AG20443 (cell line): ENCODE measurements at places on chromosomes 12 and 14.
A peak's percentile ranks its signal among the peaks of the same experiment; 100 is the strongest.

GRCh38 chr14:74563233-74563585, 48.8 kb downstream of the LTBP2 start:
- no peak for DNase-seq

DNA sequence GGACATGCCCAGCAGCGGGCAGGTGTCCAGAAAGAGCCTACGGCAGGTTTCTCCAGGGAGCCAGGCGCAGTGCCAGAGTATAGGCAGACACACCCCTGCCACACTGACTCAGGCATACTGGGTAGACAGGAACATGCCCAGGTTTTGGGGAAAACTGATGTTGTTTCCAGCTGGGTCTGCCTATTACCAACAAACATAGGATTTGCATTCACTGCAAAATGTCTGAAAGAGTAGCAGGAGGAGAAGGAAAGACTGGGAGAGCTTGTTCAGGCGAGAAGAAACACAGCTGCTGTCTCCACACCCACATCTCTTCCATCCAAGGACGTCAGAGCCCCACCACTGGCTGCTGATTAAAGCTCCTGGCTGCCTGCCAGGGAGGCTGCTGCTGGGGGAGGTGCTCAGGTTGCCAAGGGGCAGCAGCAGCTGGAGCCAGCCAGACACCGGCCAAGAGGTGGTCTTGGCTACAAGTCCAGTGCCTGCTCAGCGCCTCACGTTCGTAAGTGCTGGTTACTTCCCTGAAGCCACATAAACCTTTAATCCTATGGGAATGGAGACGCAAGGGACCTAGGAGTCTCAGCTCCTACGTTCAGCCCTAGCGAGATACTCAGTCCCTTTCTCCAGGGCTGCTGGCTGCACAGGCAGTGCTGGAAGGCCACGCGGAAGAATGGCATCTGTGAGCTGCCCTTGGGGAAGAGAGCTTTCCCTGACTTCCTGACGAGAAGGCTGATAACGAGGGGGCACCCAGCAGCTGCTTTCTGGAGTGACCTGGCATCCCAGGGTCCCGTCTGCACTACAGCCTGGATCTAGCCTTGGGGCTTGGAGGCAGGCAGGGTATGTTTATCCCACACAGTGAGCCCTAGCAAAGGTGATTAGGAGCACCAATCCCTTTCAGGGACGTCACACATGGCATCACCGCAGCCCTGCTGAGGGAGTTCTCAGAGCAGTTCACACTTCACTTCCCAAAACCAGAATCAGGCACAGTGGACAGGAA, 58.1 kb downstream of the PLEKHG3 start:
- DNase-seq = peak; percentile 78

- DNase-seq = peak; percentile 77
Observed at GRCh38 chr14:23361320-23361719, 3.7 kb downstream of the EFS start.

DNA sequence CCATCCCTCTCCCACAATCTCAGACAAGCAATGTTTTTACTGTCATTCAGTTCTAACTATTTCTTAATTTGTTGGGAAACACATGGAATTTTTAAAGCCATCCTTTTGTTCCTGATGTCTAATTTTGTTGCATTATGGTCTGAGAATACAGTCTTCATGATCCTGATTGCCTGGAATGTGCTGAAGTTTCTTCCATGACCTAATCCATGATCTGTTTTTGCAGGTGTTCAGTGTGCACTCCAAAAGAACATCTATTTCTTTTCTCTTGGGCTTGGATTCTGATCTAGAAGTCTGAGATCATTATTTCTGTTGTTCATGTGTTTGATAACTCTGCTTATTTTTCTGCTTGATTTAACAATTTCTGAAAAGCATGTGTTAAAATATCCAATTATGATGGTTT, 43.2 kb upstream of the PHC1 start:
- DNase-seq = no peak

GRCh38 chr14:73753124-73753886, 39.1 kb upstream of the PNMA1 start:
- no peak for DNase-seq

DNA sequence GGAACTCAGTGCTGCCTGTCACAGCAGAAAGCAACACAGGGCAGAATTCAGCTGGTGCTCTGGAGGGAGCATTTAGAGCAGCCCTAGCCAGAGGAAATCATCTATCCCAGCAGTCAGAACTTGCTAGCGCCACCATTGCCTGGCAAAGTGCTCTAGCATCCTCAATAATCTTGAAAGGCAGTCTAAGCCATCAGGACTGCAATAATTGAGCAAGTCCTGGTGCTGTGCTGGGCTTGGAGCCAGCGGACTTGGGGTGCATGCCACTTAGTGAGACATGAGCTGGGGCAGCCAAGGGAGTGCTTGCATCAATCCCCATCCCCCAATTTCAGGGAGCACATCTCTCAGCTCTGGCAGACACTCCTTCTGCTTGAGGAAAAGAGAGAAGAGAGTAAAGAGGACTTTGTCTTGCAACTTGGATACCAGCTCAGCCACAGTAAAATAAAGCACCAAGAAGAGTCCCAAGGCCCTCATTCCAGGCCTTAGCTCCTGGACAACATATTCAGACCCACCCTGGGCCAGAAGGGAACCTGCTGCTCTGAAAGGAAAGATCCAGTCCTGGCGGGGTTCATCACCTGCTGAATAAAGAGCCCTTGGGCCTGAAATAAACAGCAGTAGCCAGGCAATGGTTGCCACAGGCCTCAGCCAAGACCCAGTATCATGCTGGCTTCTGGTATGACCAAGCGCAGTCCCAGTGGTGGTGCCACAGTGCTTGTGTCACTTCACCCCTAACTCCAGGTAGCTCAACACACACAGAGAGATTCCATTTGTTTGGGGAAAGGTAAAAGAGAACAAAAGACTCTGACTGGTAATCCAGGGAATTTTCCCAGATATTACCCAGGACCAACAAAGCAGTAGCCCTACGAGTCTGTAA, 44.5 kb upstream of the ZDHHC17 start:
- DNase-seq = peak; percentile 11

DNA sequence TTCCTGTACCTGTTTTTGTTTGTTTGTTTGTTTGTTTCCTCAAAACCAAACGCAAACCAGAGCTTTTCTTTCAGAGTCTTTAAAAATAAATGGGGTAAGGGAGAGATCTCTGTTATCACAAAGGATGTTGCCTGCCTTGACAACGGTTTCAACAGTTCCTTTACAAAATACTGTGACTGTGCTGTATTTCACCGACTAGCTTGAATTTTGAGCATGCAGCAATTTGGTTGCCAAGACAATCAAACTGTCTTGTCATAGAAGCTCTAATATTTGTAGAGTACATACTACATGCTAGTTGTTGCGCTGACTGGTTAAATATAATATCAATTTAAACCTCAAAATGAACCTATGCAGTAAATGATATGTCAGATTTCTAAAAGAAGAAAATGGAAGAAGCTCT, 22.4 kb upstream of the TCP11L2 start:
- no peak for DNase-seq
